ENCODE measurements at places on chromosomes 7 and 10.

DNA sequence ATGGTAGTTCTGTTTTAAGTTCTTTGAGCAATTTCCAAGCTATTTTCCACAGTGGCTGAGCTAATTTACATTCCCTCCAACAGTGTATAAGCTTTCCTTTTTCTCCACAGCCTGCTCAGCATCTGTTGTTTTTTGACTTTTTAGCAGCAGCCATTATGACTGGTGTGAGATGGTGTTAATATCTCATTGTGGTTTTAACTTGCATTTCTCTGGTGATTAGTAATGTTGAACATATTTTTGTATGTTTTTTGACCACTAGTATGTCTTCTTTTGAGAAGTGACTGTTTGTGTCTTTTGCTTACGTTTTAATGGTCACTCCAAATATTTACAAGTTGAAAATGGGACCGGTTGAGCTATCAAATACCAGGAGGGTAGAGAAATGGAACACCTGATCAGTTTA is 20.4 kb downstream of the GNG11 start:
- H3K4me1 ChIP-seq: no peaks in the 10 kb centered on the region
- H3K27me3 ChIP-seq: no peaks in the 10 kb centered on the region
- no peak overlapping the region for H3K27ac ChIP-seq
- H3K36me3 ChIP-seq: no peaks in the 10 kb centered on the region

DNA sequence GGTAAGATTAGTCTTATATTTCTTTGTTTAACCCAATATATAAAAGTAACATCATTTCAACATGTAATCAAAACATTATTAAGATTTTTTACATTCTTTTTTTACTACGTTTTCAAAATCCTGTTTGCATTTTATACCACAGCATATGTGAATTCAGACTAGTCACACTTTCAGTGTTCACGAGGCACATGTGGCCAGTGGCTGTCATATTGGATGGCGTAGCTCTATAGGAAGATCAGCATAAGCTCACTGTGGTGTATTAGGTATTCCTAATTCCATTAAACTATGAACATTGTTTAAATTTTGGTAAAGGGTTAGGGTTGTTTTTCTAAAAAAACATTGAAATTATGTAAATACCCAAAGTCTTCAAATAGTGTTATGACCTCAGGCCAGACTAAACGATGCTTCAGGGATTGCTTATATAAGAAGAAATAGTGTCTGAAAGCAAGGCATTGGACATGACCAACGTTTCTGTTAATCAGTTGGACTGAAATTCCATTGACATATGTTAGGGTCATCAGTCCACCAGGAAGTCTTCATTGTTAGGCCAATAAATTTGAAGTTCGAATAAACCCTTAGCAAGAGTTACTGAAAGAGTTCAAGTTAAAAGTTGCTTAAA is 97.0 kb downstream of the BICC1 start:
- no peaks in the 10 kb centered on the region for H3K27me3 ChIP-seq
- DNase-seq: no peak
- H3K27ac ChIP-seq: no peak overlapping the region
- H3K36me3 ChIP-seq: no peaks in the 10 kb centered on the region
- no peaks in the 10 kb centered on the region for H3K4me1 ChIP-seq

- H3K4me3 ChIP-seq: no peak overlapping the region
- H3K4me1 ChIP-seq: no peaks in the 10 kb centered on the region
- H3K36me3 ChIP-seq: no peaks in the 10 kb centered on the region
- no peak for DNase-seq
- no peaks in the 10 kb centered on the region for H3K27me3 ChIP-seq
- H3K27ac ChIP-seq: no peak overlapping the region
These were observed 84.2 kb downstream of the SEMA3A start for GRCh38 chr7:84110400-84110799.

- no peak overlapping the region for H3K4me3 ChIP-seq
- H3K27ac ChIP-seq: no peak overlapping the region
- no peaks in the 10 kb centered on the region for H3K27me3 ChIP-seq
These were observed 112.7 kb upstream of the KIAA1217 start for GRCh38 chr10:24096281-24096680.

DNA sequence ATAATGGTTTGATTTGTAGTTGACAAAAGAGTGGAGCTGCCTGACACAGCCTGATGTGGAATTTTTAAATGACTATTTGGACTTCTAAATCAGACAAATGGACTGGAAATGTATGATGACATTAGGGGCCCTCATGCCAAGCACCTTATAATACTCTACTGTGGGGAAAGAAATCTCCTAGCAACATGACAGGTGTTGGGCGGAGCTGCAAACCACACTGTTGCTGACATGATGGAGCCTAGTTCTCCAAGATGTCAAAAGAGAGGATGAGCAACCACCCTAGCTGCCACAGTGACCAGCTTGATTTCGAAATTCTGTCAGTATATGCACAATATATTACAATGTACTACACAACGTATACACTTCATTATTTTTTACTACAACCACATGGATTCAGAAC is 65.8 kb downstream of the RHOBTB1 start:
- H3K27me3 ChIP-seq: no peaks in the 10 kb centered on the region
- H3K4me1 ChIP-seq: no peaks in the 10 kb centered on the region
- no peak overlapping the region for H3K27ac ChIP-seq
- DNase-seq: no peak

- peaks cover 29% of the 10 kb centered on the region for H3K4me1 ChIP-seq
- no peak for DNase-seq
- H3K27me3 ChIP-seq: no peaks in the 10 kb centered on the region
- no peak overlapping the region for H3K27ac ChIP-seq
- no peaks in the 10 kb centered on the region for H3K36me3 ChIP-seq
- H3K4me3 ChIP-seq: no peak overlapping the region
These were observed 627 bp upstream of the FLNC start for GRCh38 chr7:128829391-128830166.

DNA sequence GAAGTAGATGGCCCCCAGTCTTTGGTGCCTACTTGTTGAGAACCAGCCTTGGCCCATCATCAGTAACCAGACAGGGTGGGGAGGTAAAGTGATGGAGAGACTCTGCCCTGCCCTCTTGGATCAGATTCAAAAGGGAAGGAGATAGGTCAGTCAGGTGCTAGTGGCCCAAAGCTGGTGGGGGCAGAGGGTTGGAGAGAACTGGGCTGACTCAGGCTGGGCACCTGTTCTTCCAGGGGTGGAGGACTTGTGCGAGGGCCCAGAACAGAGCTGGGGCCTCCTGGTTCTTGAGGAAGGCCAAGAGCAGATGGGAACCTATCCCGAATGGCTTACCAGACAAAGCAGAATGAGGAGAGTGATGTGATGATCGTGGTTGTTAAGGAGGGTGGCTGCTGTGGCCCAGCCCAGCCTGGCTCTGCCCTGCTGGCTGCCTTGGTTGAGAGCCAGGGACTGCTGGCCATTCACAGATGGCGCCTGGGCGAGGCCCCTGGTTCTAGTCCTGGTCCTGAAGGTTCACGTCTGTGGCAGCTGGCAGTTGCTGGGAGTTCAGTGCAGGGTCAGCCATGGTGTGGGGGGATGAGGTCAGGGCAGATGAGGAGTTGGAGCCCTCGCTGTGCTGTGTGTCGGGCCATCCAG is 36.6 kb downstream of the PALD1 start:
- H3K27me3 ChIP-seq: no peaks in the 10 kb centered on the region
- H3K36me3 ChIP-seq: no peaks in the 10 kb centered on the region
- H3K4me1 ChIP-seq: peaks cover 28% of the 10 kb centered on the region
- no peak overlapping the region for H3K27ac ChIP-seq

GRCh38 chr7:108629651-108630400 is 60.2 kb downstream of the DNAJB9 start:
- DNase-seq: peak; percentile 18
- no peak overlapping the region for H3K4me3 ChIP-seq
- H3K27me3 ChIP-seq: no peaks in the 10 kb centered on the region
- no peaks in the 10 kb centered on the region for H3K4me1 ChIP-seq
- no peak overlapping the region for H3K27ac ChIP-seq
- H3K36me3 ChIP-seq: no peaks in the 10 kb centered on the region

DNA sequence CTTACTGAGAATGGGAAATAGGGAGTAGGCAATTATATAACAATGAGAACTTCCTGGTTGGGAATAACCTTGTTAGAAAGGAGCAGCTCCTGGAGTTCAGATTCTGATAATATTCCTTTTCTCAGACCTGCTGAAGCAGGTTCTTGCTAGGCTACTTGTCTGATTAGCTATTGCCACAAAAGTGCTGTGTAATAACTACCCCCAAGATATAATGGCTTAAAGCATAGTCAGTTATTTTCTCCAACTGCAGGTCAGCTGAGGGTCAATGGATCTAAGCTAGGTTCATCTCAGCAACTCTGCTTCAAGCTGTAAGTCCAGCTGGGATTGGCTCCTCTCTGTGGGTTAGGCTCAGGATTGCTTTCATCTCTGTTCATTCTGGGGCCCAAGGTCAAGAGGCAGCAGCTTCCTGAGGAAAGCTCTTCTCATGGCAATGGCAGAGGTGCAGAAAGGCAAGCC is 9.4 kb upstream of the CNOT4 start:
- H3K27ac ChIP-seq: no peak overlapping the region
- no peaks in the 10 kb centered on the region for H3K4me1 ChIP-seq
- no peaks in the 10 kb centered on the region for H3K27me3 ChIP-seq
- H3K36me3 ChIP-seq: no peaks in the 10 kb centered on the region
- H3K4me3 ChIP-seq: no peak overlapping the region

DNA sequence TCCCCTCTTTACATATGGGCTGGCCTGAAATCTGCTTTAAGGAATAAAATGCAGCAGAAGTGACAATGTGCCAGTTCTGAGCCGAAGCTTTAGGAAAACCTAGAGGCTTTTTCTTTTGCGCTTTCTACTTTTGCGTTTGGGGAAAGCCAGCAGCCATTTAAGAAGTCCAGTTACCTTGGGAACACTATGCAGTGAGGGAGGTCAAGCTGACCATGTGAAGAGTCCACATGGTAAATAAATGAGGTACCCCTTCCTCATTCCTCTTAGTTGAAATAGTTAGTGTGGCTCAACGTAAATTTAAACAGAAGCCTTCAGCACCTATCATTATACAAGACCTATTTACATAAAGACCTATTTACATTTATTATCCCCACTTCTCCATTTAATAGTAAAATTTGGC is 78.5 kb downstream of the TFPI2 start:
- no peaks in the 10 kb centered on the region for H3K36me3 ChIP-seq
- no peaks in the 10 kb centered on the region for H3K27me3 ChIP-seq
- H3K4me3 ChIP-seq: no peak overlapping the region
- no peaks in the 10 kb centered on the region for H3K4me1 ChIP-seq

GRCh38 chr7:149821191-149822148 is 16.7 kb upstream of the ZNF862 start:
- H3K4me1 ChIP-seq: no peaks in the 10 kb centered on the region
- no peak for DNase-seq
- H3K4me3 ChIP-seq: no peak overlapping the region
- H3K36me3 ChIP-seq: no peaks in the 10 kb centered on the region
- no peak overlapping the region for H3K27ac ChIP-seq
- no peaks in the 10 kb centered on the region for H3K27me3 ChIP-seq

- H3K4me1 ChIP-seq: peaks cover 27% of the 10 kb centered on the region
- H3K27me3 ChIP-seq: no peaks in the 10 kb centered on the region
- no peaks in the 10 kb centered on the region for H3K36me3 ChIP-seq
- peak overlapping the region; percentile 99 for H3K27ac ChIP-seq
- H3K4me3 ChIP-seq: peak overlapping the region; percentile 88
These were observed 498 bp upstream of the ST7 start for GRCh38 chr7:116952635-116953371.

- peaks cover 5% of the 10 kb centered on the region for H3K4me1 ChIP-seq
- H3K27me3 ChIP-seq: no peaks in the 10 kb centered on the region
- no peak overlapping the region for H3K4me3 ChIP-seq
These were observed 40.1 kb downstream of the KCNH2 start for GRCh38 chr7:150937848-150938561.

DNA sequence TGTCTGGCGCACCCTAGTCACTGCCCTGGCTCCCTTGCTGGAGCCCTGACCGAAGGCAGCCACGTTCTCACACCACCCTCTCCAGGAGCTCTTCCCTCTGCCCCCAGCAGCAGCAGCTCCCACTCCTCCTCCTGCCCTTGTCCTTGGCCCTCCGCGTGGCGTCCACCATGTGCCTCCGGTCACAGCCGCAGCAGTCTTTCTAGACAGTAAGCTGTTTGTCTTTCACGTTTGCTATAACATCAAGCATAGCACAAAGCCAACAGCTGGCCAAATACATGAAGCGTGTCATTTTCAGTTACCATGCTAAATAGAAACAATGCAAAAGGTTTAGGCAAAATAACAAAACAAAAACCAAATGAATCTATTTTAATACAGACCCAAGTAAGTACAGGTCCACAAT is 3.3 kb downstream of the PITRM1 start:
- no peak overlapping the region for H3K27ac ChIP-seq
- peaks cover 22% of the 10 kb centered on the region for H3K4me1 ChIP-seq
- H3K36me3 ChIP-seq: no peaks in the 10 kb centered on the region

DNA sequence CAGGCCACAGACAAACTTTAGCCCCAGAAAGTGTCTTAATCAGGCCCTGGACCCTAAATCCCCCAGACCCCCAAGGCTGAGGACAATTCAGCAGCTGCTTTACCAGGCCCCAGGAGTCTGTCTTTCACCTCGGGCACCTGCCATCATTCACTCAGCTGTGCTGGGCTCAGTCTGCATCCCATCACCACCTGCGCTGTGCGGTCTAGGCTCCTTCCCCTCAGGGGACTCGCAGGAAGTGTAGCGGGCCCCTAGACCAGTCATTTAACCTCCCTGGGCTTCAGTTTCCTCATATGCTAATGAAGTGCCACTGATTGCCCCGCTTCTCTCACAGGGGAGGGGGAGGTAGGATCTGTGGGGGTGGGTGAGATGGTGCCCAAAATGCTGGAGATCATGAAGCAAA is 76.4 kb upstream of the ZMIZ1 start:
- DNase-seq: no peak
- H3K36me3 ChIP-seq: no peaks in the 10 kb centered on the region
- H3K4me3 ChIP-seq: no peak overlapping the region
- no peaks in the 10 kb centered on the region for H3K27me3 ChIP-seq

DNA sequence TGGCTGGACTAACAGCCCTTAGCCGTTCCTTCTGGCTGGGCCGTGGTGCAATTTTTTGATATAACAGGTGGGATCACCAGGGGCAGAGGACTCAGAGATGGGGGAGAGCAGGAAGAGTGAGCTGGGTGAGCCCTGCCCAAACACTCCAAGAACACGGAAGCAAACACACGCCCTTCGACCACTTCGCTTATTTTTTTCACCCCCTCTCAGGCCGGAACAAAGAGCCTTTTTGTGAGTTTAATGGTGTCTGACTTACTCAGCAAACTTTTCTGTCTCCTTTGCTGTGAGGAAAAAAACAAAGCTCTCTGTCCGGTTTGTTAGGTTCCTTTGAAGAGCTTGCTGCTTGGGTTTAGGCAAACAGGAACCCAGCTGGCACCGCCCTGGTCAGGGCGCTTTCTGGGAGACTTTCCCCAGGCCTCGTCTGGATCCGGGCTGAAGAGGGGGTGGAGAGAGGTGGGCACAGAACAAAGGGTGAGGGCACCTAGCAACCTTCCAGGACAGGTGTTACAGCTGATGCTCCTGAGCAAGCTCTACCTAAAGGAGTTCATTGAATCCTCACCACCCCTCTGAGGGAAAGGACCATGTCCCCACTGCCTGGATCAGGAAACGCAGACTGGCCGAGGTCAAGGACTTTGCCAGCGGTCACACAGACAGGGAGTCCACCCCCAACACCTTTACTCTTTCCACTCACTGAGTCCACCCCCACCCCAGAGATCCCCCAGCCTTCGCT is 23.3 kb downstream of the CALML3 start:
- no peaks in the 10 kb centered on the region for H3K27me3 ChIP-seq
- H3K36me3 ChIP-seq: no peaks in the 10 kb centered on the region
- peak overlapping the region; percentile 22 for H3K27ac ChIP-seq
- no peak overlapping the region for H3K4me3 ChIP-seq
- H3K4me1 ChIP-seq: peaks cover 22% of the 10 kb centered on the region

- H3K27me3 ChIP-seq: no peaks in the 10 kb centered on the region
- no peak overlapping the region for H3K4me3 ChIP-seq
- H3K27ac ChIP-seq: no peak overlapping the region
- H3K36me3 ChIP-seq: no peaks in the 10 kb centered on the region
- peaks cover 55% of the 10 kb centered on the region for H3K4me1 ChIP-seq
These were observed 78.6 kb downstream of the TNS3 start for GRCh38 chr7:47503281-47503680.
